Activated CD8-positive, alpha-beta memory T cell treated with anti-CD3 and anti-CD28 coated beads, Interleukin-2, amount 10 ng/mL, durations not matched to agents 7 days and 5 days (primary cell): ENCODE measurements at places on chromosomes 7 and 10. TPM values are rescaled to one million over a fixed set of nuclear protein-coding genes. Genes with fewer than 3 reads are reported as not detected.
A peak's percentile ranks its signal among the peaks of the same experiment; 100 is the strongest.

The ADCK2 gene
- 23.2 TPM for total RNA-seq

DNA sequence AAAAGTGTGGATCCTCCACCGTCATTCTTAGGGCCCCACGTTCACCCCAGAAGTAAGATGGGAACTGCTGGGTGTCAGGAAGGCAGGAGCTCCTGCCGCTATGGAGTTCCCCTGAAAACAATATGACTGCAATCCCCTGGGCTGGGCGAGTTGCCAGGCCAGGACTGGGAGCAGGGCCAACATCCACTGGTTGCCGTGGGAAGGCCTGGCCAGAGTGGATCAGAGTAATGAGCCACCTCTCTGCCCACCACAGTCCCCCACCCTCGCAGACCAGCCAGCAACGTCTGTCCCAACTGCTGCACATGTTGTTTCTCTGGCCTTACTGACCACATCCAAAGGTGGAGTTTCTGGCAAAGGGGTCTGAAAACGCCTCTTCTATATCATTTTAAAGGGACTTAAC, 86.6 kb downstream of the STRA8 start:
- no peak overlapping the region for H3K4me3 ChIP-seq
- no peak for DNase-seq
- H3K36me3 ChIP-seq: no peaks in the 10 kb centered on the region

DNA sequence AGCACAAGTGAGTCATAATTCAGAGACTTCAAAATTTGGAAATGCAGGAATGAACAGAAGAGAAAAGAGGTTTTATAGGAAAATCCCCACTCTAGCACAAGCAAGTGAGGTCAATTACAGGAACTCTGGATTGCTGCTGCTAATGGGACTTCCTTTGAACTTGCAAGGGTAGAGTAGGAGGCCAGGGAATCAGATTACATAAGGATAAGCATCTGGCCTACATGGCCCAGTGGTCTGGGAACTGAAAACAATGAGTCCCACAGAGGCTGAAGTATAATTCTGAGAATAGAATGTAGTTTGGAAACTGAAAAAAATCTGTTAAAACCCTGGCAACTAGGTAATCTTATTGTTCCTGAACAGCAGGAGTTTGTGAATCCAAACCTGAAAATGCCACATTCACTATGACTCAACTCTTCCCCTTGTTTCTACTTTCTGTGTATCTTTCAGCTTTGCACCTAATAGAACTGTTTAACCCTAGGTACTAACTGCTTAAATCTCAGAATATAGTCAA, 66.5 kb downstream of the CTNNA3 start:
- DNase-seq: no peak
- peaks cover 22% of the 10 kb centered on the region for H3K27me3 ChIP-seq
- H3K4me3 ChIP-seq: no peak overlapping the region
- no peaks in the 10 kb centered on the region for H3K4me1 ChIP-seq
- H3K27ac ChIP-seq: no peak overlapping the region
- H3K36me3 ChIP-seq: no peaks in the 10 kb centered on the region

GRCh38 chr7:26034391-26034790, 117.6 kb upstream of the NFE2L3 start:
- H3K4me1 ChIP-seq: peaks cover 5% of the 10 kb centered on the region
- DNase-seq: no peak
- no peaks in the 10 kb centered on the region for H3K36me3 ChIP-seq
- peaks cover 37% of the 10 kb centered on the region for H3K27me3 ChIP-seq
- no peak overlapping the region for H3K27ac ChIP-seq

DNA sequence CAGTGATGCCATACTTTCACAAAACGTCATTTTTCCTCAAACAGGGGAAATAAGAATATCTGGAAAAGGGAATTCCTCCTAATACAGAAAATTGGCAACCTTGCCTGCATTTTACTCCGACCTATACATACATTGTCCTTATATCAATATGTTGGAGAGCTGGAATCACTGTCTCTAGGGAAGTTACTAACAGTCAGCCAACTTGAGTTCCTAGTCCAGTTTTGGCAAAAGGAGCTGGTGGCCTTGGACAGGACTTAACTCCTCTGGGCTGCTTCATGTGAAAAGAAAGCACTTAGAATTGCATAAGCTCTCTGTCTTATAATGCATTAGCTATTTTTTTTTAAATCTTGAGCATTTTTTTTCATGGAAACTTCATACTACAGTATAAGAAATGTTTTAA, 174.2 kb upstream of the HGF start:
- no peak overlapping the region for H3K4me3 ChIP-seq
- no peak for DNase-seq
- H3K27ac ChIP-seq: no peak overlapping the region

DNA sequence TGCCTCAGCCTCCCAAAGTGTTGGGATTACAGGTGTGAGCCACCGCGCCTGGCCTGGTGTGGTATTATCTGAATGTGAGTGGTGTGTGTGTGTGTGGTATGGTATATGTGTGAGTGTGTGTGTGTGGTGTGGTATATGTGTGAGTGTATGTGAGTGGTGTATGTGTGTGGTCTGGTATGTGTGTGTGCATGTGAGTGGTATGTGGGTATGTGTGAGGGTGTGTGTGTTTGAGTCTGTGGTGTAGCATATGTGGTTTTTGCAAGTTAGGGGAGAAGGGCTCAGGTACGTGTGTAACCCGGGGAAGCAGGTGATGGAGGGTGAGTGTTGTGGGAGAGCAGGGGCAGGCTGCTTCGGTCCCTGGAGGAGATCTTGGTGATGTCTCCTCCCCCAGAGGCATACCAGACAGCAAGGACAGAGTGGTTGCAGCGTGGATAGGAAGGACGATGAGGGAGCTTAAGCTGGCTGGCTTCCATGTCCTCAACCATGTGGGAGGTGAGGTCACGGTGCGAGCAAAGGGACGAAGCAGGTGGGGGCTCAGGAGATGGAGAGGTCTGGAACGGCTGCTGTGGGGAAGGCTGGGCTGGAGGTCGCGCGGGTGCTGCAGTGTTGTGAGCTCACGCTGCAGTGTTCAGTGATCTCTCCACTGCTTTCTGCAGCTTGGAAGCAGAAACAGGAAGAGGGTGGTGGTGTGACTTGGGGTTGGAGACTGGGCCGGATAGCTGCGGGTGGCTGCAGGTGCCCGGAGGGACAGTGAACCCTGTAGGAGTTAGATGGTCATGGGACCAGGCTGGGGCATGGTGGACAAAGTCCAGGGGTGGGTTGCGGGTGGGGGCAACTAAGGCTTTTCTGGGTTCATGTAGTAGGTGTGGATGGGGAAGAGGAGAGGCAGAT, 5.0 kb downstream of the ZYX start:
- H3K27me3 ChIP-seq: no peaks in the 10 kb centered on the region
- peaks cover 14% of the 10 kb centered on the region for H3K4me1 ChIP-seq
- DNase-seq: peak; percentile 80
- H3K36me3 ChIP-seq: peaks cover 17% of the 10 kb centered on the region

The VWDE gene
- 4.6 TPM for total RNA-seq

- H3K4me3 ChIP-seq: no peak overlapping the region
- no peak overlapping the region for H3K27ac ChIP-seq
- no peak for DNase-seq
- H3K4me1 ChIP-seq: no peaks in the 10 kb centered on the region
- peaks cover 3% of the 10 kb centered on the region for H3K36me3 ChIP-seq
- peaks cover 6% of the 10 kb centered on the region for H3K27me3 ChIP-seq
Measured at GRCh38 chr10:112244197-112244596, 39.0 kb upstream of the TECTB start.

- no peaks in the 10 kb centered on the region for H3K27me3 ChIP-seq
- peaks cover 18% of the 10 kb centered on the region for H3K36me3 ChIP-seq
- no peak for DNase-seq
Measured at GRCh38 chr10:16673443-16673842, 143.8 kb downstream of the RSU1 start.

DNA sequence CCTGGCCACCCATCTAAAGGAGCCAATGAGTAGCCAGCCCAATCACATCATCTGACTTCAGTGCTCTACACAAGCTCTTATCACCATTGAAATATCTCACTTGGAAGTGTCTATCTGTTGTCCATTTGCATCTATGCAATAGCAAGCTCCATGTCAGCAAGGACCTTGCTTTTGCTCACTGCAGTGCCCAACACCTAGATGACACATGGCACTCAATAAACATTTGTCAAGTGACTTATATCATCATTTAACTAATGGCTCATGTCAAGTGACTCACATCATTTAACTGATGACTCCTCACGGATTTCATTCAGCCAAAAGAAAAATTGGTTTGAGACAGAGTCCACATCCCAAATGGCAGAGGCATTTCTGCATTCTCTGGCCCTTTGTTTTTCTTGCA, 92.9 kb upstream of the ADAM12 start:
- no peak overlapping the region for H3K4me3 ChIP-seq
- no peaks in the 10 kb centered on the region for H3K36me3 ChIP-seq
- no peak overlapping the region for H3K27ac ChIP-seq
- no peak for DNase-seq

The AKR1C3 gene
- total RNA-seq: 0.88 TPM

GRCh38 chr7:30864101-30864500, 47.6 kb upstream of the AQP1 start:
- H3K4me1 ChIP-seq: no peaks in the 10 kb centered on the region
- H3K27me3 ChIP-seq: no peaks in the 10 kb centered on the region
- DNase-seq: no peak

- no peak overlapping the region for H3K4me3 ChIP-seq
- H3K4me1 ChIP-seq: peaks cover 2% of the 10 kb centered on the region
- no peaks in the 10 kb centered on the region for H3K36me3 ChIP-seq
- H3K27ac ChIP-seq: no peak overlapping the region
- H3K27me3 ChIP-seq: peaks cover 3% of the 10 kb centered on the region
- no peak for DNase-seq
Measured at GRCh38 chr7:4066206-4066605, 615.9 kb upstream of the FOXK1 start.

The GSTO2 gene
- total RNA-seq: 1.3 TPM

The MLXIPL gene
- total RNA-seq: not detected

The HOXA1 gene
- total RNA-seq: 0.28 TPM

The NANOS1 gene
- 0.23 TPM for total RNA-seq

- no peaks in the 10 kb centered on the region for H3K4me1 ChIP-seq
- DNase-seq: no peak
- no peak overlapping the region for H3K27ac ChIP-seq
Measured at GRCh38 chr10:123538401-123539320, 127.5 kb upstream of the GPR26 start.

DNA sequence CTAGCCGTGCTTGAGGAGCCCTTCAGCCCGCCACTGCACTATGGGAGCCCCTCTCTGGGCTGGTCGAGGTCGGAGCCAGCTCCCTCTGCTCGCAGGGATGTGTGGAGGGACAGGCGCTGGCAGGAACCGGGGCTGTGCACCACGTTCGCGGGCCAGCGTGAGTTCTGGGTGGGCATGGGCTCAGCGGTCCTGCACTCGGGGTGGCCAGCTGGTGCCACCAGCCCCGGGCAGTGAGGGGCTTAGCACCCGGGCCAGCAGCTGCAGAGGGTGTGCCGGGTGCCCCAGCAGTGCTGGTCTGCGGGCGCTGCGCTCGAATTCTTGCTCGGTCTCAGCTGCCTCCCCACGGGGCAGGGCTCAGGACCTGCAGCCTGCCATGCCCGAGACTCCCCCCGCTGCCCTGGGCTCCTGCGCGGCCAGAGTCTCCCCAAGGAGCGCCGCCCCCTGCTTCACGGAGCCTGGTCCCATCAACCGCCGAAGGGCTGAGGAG, 90.8 kb upstream of the NRG3 start:
- no peak overlapping the region for H3K27ac ChIP-seq
- no peaks in the 10 kb centered on the region for H3K36me3 ChIP-seq
